Naive B cell (primary cell): ENCODE measurements at places on chromosomes 4 and X. TPM values are rescaled to one million over a fixed set of nuclear protein-coding genes. Genes with fewer than 3 reads are reported as not detected.

DNA sequence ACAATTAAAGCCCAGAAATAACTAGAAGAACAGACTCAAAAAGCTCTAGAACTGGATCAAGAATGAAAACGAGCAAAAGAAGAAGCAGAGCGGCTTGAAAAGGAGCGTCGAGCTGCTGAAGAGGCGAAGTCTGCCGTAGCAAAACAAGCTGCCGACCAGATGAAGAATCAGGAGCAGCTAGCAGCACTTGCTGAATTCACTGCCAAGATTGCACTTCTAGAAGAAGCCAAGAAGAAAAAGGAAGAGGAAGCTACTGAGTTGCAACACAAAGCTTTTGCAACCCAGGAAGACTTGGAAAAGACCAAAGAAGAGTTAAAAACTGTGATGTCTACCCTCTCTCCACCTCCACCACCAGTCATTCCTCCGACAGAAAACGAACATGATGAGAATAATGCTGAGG is 56.1 kb upstream of the PPP4R3C start:
- no peak for DNase-seq

- no peak for DNase-seq
Observed at GRCh38 chr4:77025643-77026321, 50.0 kb downstream of the CCNI start.

DNA sequence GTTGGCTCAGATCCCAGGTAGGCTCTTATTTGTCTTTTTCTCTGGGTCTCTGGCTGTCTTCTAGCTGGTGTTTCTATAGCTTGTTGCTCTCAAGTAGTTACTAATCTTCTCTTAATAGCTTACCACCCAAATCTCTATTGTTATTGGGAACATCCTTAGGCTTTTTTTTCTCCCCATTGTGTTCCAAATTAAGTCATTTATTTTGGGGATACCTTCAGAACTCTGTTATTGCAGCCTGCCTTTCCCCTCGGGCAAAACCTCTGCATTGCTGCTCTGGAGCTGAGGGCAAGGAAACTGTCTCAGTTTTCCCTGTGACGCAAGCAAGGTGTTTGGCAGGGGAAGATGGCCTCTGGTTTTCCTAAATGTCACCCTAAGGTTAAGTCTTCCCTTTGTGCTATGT is 338.1 kb upstream of the ZCCHC13 start:
- DNase-seq = no peak

DNA sequence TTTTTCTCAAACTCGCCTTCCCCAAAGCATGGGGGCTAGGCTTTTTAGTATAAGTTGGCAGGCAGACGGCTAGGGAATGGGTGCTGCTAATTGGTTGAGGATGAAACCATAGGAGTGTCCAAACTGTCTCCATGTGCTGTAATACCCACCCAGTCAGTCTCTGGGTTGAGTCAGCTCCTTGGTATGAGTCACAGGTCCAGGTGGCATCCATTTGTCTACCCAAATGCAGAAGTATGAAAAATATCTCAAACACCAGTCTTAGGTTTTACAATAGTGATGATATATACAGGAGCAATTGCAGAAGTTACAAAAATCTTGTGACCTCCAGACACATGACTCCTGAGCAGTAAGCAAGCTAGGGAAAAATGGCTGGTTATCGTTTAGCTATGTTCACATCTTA is 27.4 kb upstream of the CCSER1 start:
- DNase-seq = peak; percentile 37

DNA sequence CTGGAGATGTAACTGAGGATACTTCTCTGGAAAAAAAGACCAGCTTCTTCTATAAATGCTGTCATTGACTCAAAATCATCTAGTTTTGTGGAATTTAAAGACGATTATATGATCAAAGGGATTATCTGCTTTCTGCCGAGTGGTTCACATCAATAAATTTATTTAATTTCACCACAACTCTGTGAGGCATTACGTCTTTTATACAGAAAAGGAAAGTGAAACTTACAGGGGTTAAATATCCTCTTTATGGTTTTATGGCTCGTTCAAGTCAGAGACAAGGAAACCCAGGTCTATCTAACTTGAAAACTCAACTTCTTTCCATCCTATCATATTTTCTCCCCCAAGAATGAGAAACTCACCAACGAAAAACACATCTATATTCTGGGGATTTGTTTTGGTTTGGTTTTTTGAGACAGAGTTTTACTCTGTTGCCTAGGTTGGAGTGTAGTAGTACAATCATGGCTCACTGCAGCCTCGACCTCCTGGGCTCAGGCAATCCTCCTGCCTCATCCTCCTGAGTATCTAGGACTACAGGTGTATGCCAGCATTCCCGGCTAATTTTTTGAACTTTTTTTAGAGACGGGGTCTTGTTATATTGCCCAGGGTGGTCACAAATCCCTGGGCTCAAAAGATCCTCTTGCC is 377.9 kb upstream of the EMCN start:
- peak; percentile 20 for DNase-seq

GRCh38 chrX:48538641-48539344 is 721 bp upstream of the TBC1D25 start:
- no peak for DNase-seq

The IGFBP7 gene
- not detected for polyA plus RNA-seq

The NEXMIF gene
- not detected for polyA plus RNA-seq

The TCEAL9 gene
- 1.2 TPM for polyA plus RNA-seq

The NSG1 gene
- polyA plus RNA-seq = not detected

The MAGEB1 gene
- not detected for polyA plus RNA-seq
